ENCODE measurements at places on chromosomes 11 and 22.
A peak's percentile ranks its signal among the peaks of the same experiment; 100 is the strongest.

DNA sequence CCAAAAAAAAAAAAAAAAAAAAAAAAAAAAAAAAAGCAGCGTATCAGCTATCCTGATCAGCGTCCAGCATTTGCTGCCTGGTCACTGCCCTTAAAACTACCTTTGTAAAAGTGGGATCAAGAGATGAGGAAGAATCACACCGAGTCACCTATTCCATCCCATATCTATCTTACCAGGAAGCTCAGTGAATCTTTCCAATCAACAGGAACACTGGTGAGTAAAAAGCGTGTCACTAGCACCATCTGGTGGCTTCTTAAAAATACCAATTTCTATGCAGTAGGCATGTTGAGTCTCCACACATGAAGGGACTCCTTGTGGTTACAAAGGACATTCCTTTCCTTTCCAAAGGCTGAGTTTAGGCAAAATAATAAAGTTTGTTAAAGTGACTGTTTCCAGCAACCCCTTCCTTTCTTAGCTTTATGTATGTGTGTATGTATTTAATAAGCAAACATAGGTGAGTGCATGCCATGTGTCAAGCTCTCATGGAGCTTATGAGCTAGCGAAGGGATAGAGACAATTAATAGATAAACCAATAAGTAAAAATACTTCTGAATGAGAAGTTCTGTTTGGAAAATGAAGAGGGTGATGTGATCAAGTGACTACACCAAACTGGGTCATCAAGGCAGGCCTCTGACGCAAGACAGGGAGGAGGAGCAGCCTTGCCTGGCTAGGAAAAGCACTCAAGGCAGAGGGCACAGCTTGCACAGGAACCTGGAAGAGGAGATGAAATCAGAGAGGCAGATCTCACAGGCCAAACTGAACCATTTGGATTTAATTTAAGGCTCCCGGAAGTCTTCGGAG, 13.9 kb upstream of the TP53AIP1 start:
- peak; percentile 50 for DNase-seq

DNA sequence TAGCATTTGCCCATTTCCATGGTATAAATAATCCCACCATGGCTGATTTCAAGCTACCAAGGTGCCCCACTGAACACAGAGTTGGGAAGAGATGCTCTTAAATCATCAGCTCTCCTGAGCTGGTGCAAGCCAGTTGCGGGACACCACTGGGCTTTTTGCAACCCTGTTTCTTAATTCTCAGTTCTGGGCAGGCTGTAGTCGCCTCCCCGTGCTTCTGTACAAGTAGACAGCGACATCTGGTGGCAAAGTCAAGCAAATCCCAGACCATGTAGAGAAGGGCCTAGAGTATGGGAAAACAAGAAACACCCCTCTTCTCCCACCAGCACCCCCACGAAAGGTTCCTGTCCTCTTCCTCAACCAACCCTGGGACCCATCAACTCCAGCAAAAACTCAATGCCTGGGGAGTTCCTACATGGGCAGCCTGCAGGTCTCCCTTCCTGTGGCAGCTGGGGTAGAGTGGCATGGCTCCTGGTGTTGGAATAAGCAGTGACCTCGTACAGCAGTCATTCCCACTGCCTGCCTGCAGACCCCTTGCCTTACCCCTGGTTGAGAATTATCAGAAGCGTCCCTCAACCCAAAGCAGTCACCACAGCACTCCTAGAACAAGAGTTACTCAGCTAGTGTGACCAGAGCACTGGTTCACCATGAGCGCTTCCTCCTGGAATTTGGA, 68.4 kb downstream of the IGLL5 start:
- DNase-seq: peak; percentile 22

- DNase-seq: no peak
These were observed 9.5 kb downstream of the CTTN start for GRCh38 chr11:70407814-70408213.

- DNase-seq: peak; percentile 30
These were observed 203.7 kb downstream of the GRIK4 start for GRCh38 chr11:120715239-120715638.

- DNase-seq: no peak
These were observed 60.2 kb downstream of the CDKN1C start for GRCh38 chr11:2825261-2825888.

DNA sequence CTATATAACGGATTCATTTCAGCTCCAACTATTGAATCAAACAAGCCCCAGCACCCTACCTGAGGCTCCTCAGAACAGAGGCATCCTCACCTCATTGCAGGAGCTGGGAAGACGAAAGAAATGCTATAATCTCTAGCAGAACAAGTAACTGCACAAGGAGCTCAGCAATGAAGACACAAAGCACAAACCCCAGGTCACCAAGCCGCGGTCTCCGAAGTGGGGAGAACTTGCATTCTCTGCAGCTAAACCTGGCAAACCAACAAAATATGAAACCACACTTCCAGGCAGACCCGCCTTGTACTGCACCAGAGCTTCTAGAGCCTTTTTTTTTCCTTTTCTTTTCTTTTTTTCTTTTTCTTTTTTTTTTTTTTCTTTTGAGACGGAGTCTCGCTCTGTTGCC, 21.8 kb upstream of the CD5 start:
- DNase-seq: no peak

DNA sequence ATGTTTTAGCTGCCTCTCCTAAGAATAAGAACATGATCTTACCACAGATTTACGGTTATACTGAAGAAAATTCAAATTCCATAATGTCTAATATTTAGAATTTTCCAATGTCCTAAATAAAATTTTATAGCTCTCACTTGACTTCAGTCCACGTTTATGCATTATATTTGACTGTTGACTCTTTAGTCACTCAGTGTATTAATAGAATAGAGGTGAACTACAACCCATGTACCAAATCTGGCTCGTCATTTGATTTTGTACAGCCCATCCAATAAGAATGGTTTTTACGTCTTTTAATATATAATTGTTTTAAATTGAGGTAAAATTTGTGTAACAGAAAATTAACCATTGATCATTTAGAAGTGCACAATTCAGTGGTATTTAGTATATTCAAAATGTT, 34.9 kb downstream of the KDM2A start:
- no peak for DNase-seq

- no peak for DNase-seq
These were observed 7.1 kb downstream of the TBX1 start for GRCh38 chr22:19767427-19768341.

- DNase-seq: no peak
These were observed 12.7 kb upstream of the CHORDC1 start for GRCh38 chr11:90235526-90235925.

GRCh38 chr22:31754813-31755212, 994 bp downstream of the DEPDC5 start:
- no peak for DNase-seq

DNA sequence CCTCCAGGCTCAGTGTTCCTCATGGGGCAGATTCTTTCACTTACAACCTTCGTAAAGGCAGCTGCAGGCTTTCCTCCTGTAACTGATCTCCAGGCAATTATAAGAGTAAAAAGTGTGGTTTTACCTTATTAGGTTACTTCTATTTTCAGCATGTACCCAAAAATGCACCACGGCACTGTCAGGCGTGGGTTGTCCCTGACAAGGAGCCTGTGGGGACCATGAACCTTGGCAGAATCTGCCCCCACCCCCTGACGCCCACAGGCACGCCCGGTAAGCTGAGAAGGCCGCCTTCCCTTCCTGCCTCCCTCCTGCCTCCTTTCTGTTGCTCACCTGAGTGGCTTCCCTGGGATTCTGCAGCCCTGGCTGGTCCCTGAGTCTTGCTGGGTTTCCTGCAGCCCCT, 1383.3 kb downstream of the TBC1D22A start:
- DNase-seq: no peak

GRCh38 chr22:27137871-27138337, 480.5 kb downstream of the MIAT start:
- DNase-seq: no peak

GRCh38 chr22:32211011-32211410, 6.1 kb upstream of the RFPL2 start:
- DNase-seq: no peak

GRCh38 chr22:20566420-20567260, 59.2 kb downstream of the MED15 start:
- no peak for DNase-seq

DNA sequence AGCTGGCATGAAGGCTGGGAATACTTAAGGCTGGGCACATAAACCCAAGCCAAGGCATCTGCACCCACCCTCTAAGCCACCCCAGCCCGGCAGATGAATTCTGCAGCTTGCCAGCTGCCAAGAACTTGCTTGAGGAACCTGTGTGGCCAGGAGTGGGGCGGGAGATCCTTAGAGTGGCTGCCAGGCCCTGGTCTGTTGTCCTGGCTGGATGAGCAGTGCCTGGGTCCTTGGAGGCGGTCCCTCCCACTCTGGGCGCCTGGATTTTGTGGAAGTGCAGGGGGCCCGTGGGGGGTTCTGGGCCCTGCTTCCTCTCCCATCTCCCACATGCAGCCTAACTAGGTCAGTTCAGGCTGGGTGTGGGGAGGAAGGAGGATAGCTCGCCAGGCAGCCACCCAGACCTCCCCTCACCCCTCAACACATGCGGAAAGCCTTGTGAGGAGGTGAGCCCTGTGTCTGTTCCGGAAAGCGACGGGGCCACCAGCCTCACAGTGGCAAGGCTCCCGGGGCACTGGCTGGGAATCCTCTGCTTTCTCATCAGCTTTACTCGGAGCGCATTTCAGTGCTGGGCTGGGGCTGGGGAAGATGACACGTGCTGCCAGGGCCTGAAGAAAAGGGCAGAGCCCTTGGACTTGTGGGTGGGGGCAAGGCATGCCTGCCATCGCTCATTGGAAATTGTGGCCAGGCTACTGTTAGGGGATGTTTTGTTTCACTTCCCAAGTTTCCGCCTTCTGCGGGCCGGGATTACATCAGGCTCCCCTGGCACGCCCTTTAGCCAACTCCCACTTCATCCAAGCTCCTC, 8.4 kb downstream of the DAGLA start:
- no peak for DNase-seq

GRCh38 chr11:2375341-2375853, 1.7 kb upstream of the CD81 start:
- no peak for DNase-seq

DNA sequence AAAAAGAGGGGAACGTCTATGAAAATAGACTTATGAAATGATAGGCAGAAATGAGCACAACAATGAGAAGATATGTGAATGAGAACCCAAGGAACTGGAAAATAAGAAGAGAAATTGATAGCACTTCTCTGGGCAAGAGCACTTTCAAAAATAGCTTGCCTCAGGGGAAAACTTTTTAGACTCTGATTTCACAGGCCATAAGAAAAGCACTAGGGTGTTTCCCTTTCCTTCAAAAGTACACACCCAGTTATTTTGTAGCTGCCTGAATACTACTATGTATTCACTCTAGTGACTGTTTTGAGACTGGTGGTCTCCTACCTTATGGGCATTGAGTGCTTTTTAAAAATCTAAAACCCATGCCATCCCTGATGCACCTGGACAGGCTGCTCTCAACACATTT, 172.3 kb upstream of the SOX6 start:
- no peak for DNase-seq

GRCh38 chr11:101792814-101793213, 122.0 kb upstream of the CEP126 start:
- no peak for DNase-seq

- no peak for DNase-seq
These were observed 4.6 kb downstream of the FRMD8 start for GRCh38 chr11:65390996-65391395.

DNA sequence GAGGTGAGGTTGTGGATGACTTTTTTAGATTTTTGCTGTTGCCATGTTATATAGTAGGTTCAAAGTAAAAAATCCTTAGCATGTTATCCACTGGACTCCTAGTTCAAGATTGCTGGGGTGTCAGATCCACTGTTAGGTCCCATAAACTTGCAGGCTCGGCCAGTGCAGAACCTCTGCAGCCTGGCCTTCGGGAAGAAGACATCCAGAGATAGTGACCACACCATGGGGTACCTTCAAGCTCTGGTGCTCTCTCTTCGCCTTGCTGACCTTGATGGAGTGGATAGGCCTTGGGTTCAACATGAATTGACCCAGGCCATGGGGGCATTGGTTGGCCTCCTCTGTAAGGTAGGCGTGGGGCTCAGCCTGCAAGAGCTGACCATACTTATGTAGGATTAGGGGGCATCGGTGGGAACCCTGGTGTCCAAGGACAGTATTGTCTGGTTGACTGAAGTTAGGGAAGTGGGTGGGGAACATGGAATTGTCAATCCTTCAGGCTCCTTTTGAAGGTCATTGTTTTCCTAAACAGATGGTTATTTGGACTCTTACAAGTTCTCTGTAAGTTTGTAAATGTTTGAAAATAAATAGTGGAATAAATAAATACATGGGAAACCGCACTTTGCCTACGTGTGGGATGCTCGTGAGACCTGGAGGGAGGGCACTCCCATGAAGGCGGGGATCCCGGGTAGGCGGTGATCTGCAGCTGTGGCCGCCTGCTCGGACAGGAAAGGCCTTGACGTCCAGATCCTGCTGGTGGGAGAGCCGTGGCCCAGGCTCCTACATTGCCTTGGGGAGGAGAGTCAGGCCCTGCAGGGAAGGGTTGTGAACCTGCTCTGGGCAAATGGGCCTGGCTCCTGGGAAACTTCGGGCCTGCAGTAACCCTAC, 37.1 kb downstream of the BCR start:
- no peak for DNase-seq

DNA sequence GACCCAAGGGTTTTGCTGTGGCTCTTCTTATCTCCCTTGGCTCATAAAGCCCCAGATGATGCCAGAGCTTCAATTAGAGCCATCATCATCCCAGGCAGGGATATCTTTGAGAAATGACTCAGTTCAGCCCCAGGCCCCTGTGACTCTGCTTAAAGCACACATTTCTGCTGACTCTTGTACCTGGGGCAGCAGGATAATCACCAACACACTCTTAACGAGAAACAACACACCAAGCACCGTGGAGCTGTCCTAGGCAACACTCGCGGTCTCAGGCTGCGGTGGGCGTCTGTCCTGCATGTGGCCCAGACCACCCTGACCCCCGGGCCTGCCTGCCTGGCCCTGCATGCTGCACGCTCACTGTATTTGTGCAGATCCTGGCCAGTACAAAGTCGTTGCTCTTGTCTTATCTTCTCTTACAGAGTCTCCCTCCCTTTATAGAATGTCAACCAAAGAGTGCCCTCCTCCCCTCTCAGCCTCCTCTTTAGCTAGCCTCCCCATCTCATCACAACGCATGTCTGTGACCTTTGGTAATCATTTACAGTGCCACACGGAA, 114.2 kb upstream of the PARVA start:
- DNase-seq: no peak

- DNase-seq: no peak
These were observed 96.9 kb downstream of the FAM76B start for GRCh38 chr11:95692526-95693260.

- DNase-seq: no peak
These were observed 423.4 kb upstream of the SYN3 start for GRCh38 chr22:33481550-33481949.
